Large intestine (tissue), 12 donors: ENCODE measurements at places on chromosomes 16 and 17.

- DNase-seq = no peak
These were observed 73.5 kb upstream of the KIF2B start for GRCh38 chr17:53749178-53749577.

GRCh38 chr16:17828012-17828411 lies 357.3 kb upstream of the XYLT1 start:
- no peak for DNase-seq

DNA sequence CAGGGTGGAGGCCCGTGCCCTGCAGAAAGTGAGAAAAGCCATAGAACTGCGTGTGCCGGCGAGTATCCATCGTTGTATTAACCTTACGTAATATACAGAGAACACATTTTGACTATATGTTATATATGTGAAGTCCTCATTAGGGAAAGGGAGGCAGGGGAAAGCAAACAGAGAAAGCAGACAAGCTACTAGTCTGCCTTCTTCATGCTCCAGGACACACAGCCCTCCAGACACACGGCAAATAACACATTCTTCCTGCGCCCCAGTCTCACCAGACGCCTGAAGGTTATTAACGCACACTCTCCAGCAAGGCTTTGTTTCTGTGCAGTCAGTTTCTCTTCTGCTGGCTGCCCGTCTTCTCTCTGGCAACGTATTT lies 28.8 kb downstream of the PRDM7 start:
- no peak for DNase-seq

DNA sequence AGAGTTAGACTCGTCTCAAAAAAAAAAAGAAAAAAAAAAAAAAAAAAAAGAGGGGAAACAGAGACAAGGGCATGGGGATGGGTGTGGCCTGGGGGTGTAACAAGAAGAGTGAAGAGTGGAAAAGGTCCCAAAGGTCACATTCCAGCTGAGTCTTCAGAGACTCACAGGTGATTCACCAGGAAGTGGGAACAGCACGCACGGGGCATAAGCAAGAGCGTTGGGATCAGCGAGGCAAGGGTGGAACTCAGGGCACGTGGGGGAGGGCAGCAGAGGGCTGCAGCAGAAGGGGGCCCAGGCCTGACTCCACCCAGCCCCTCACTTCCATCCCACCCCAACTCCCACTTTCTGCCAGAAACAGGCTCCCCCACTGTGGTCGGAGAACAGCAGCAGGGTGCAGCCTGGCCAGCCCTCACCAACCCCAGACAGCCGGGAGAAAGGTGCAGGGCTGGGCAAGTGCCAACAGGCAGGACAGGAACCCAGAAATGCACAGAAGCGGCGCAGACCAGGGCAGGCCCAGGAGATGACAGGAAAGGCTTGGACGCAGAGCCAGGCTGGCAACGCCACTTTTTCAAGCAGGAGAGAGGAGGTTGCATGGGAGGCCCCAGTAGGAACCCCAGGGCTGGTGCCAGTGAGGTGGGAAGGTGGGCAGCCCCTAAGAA lies 3.3 kb downstream of the MEAK7 start:
- peak; percentile 67 for DNase-seq

DNA sequence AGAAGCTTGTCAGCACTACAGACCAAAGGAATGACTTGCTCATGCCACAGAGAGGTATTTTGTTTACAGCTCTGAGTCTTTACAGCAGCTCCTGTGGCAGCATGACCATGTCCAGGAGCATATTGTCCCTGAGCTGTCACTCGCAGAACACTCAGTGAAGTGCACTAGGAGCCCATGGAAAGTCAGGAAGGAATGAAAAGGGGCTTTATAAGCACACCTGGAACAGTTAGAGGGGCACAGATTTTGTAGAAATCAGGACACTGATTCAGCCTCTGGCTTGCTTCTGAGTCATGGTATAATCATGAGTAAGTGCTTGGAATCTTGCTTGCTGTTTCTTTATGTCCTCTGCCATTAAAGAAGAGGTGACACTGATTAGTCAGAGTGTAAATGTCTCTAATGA lies 41.0 kb downstream of the TADA2A start:
- DNase-seq = no peak

DNA sequence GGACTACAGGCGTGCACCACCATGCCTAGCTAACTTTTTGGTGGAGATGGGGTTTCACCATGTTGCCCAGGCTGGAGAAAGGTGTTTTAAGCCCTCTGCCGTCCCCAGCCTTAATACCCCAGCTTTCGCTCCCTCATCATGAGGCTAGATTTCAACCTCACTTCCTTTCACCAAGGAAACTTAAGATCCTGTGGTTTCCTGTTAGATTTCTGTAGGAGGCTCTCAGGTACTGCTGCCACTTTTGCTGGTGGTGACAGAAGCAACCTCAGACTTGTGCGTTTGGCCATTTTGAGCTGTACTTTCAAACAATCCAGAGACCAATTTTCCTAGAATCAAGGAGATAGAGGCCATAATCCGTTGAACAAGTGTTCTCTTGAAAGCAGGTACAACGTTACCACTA lies 36.2 kb downstream of the MPHOSPH6 start:
- DNase-seq = no peak

- DNase-seq = no peak
These were observed 3.3 kb downstream of the CD2BP2 start for GRCh38 chr16:30351586-30352419.

- no peak for DNase-seq
These were observed 74.0 kb downstream of the TANC2 start for GRCh38 chr17:63039899-63040602.
